ENCODE measurements at places on chromosomes 7 and 10. TPM values are rescaled to one million over a fixed set of nuclear protein-coding genes. Genes with fewer than 3 reads are reported as not detected.

Gene DDIT4
- total RNA-seq: 54.2 TPM

Gene SLC18A3
- total RNA-seq: not detected

Gene CAV2
- total RNA-seq: 9.5 TPM

Gene CTTNBP2
- 11.4 TPM for total RNA-seq

Gene STEAP1
- 3.3 TPM for total RNA-seq

Gene CFAP70
- 0.45 TPM for total RNA-seq

Gene SRPK2
- total RNA-seq: 36.6 TPM

Gene GIMAP2
- not detected for total RNA-seq

Gene PAPSS2
- 25.8 TPM for total RNA-seq
